Heart right ventricle (tissue), 16 donors: ENCODE measurements at places on chromosomes 3 and 15. TPM values are rescaled to one million over a fixed set of nuclear protein-coding genes. Genes with fewer than 3 reads are reported as not detected.

DNA sequence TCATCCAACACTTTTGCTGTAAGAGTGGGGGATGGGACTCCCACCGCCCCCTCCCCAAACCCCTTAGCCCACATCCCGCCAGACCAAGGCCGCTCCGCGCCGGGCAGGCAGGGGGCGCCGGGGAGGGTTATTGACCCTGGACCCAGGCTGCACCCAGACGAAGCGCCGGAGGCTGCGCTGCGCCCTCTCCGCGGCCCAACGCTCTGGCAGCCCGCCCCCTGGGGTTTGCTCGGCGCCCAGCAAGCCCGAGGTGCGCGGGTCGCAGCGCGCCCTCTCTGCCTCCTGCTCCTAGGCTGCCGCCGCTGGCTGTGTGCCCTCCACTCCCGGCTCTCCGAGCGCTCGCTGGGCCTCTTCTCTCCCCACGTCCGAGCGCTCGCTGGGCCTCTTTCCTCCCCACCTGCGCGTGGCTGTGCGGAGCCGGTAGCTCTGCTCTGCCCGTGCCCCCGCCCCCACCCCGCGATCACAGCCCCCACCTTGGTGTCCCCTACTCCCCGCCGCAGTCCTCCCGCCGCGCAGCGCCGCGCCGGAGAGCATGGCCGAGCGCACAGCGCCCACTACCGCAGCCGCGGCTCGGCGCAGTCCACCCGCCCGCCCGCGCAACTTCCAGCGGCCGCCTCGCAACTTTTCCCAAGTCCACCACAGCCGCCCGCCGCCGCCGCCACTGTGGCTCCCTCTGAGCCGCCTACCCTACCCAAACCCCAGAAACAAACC is 1.2 kb downstream of the MECOM start:
- DNase-seq: peak; percentile 65

DNA sequence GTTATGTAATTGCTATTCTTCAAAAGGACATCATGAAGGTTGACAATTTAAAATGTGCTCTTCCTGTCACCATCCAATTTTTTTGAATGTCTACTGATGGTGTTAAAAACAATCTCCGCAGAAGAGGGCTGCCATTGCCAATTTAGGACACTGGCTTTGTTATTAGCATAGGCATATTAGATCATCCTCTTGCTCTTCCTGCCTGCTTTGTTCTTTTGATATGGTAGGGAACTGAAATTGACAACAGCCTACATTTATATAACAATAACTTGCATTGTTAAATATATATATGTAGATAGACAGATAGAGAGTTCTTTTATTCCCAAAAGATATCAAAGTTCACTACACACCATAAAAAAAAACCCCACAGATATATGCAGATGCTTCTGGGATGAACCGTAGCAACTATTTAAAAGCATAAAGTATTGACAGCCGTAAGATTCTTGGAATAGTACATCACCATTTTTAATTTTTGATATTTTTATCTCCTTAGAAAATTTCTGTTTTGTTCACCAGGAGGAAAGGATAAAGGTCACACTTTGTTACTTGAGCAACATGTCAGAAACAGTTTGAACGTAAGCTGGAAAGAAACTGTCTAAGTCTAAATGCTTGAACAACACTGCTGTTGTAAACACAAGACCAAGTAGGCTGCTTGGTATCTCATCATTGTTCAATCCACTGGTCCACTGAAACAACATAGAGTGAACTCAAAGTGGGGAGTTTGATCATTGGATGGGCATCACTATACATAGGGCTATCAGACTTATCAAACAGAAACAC is 66.5 kb downstream of the MDFIC2 start:
- no peak for DNase-seq

DNA sequence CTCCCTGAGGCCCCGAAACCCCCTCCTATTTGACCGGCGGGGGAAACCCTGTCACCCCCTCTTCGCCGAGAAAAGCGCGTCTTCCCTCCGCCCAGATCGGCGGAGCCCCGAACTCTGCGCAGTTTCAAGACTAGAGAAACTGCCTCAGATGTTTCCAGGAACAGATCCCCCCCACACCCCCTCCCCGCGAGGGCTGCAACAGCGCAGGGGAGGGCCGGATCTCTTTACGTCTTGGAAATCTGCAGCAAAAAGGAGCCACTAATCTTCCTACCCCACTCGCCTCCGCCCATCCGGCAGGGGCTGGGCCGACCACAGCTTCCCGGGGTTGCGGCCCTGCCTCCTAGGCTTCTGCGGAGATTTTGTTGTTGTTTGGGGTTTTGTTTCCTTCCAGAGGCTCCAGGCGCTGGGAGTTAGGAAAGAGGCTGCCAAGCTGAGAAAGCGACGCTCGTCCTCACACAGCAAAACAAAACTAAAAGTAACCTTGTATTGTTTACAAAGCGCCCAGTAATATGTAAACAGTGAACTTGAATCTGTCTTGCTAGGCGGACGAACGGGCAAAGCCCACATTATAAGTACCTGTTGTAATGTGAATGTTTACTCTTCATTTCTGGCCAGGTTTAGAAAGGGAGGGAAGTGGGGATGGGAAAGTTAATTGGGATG is 2.2 kb downstream of the FOXB1 start:
- DNase-seq: no peak

GRCh38 chr3:116678853-116679252 is 30.7 kb upstream of the TUSC7 start:
- DNase-seq: no peak

GRCh38 chr3:117616227-117616626 is 906.6 kb downstream of the TUSC7 start:
- no peak for DNase-seq

- DNase-seq: no peak
Observed at GRCh38 chr3:16171825-16172224, 2.7 kb upstream of the GALNT15 start.

DNA sequence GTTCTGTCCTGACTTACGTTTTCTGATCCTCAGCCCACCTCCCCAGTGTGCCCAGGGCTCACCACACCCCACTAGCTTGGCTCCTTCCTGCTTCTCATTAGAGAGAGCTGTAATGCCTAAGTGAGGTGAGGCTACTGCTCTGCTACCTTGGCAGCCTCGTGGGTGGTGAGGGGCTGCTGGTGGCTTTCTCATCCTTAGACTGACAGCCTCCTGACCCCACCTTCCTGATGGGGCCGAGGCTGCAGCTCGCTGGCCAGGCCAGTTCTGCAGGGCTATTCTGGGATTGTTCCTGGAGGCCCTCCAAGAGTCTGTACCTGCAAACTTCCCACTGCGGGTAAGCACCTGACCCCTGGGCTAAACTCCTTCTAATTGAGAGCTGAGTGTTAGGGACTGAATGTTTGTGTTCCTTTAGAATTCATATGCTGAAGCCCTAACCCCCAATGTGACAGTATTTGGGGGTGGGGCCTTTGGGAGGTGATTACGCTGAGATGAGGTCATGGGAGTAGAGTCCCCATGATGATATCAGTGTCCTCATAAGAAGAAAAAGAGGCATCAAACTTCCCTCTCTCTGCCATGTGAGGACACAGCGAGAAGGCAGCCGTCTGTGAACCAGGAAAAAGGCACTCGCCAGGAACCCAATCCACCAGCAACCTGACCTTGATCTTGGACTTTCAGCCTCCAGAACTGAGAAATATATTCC is 38.1 kb upstream of the IQSEC1 start:
- DNase-seq: no peak

- DNase-seq: no peak
Observed at GRCh38 chr3:32460031-32460749, 42.5 kb downstream of the CMTM6 start.

The ASB14 gene
- 0.01 TPM for polyA plus RNA-seq

The EPHA3 gene
- polyA plus RNA-seq: 1.3 TPM

The CCR1 gene
- polyA plus RNA-seq: 1.5 TPM

The RAB6B gene
- 7.0 TPM for polyA plus RNA-seq
